Endodermal cell (in vitro differentiated cells): ENCODE measurements at places on chromosomes 12 and 14.

GRCh38 chr12:114817571-114818425, 133.8 kb upstream of the TBX3 start:
- H3K4me3 ChIP-seq = no peak overlapping the region
- H3K27me3 ChIP-seq = no peaks in the 10 kb centered on the region
- no peak overlapping the region for H3K27ac ChIP-seq
- no peaks in the 10 kb centered on the region for H3K4me1 ChIP-seq
- DNase-seq = no peak

- no peak overlapping the region for H3K27ac ChIP-seq
- H3K27me3 ChIP-seq = no peaks in the 10 kb centered on the region
- no peak for DNase-seq
- no peaks in the 10 kb centered on the region for H3K4me1 ChIP-seq
- peaks cover 87% of the 10 kb centered on the region for H3K36me3 ChIP-seq
- H3K4me3 ChIP-seq = no peak overlapping the region
Measured at GRCh38 chr12:25502118-25502517, 51.0 kb downstream of the LMNTD1 start.

DNA sequence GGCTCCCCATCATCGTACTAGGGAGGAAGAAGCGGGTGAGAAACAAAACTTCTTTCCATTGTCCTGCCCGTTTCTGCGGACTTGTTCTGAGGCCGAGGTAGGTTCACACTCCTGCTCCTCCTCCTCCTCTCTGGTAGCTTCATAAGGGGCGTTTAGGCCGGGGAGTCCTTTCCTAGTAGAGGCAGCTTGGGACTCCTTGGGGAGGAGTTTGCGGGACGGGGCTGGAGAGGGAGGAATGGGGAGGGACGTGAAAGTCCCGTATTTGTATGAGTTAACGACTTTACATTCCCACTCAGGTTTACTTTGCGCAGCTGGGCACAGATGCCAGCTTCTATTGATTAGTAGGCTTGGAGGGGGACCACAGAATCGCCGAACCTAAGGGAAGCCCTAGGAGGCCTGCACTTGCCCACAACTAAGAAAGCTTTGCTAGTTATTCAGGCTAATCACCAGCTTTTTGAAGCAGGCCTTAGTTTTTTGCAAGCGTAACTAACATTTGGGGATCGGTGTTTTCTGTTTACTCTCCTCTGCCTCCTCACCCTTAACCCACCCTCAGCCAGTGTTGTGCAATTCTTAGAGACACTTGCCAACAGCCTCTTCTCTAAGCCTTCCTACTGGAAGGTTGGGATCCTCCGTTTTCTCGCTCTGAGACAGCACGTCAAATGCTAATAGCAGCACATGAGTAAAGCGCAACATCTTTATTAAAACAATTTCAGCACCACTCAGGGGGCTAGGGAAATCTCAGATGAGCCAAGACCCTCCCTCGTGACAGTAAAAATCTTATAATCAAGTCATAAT, 499 bp downstream of the RNASE4 start:
- peak overlapping the region; percentile 98 for H3K4me3 ChIP-seq
- H3K4me1 ChIP-seq = peaks cover 9% of the 10 kb centered on the region
- H3K36me3 ChIP-seq = no peaks in the 10 kb centered on the region
- no peaks in the 10 kb centered on the region for H3K27me3 ChIP-seq
- DNase-seq = no peak

GRCh38 chr14:27386391-27386790, 788.6 kb upstream of the NOVA1 start:
- H3K36me3 ChIP-seq = no peaks in the 10 kb centered on the region
- H3K27ac ChIP-seq = no peak overlapping the region
- no peak overlapping the region for H3K4me3 ChIP-seq
- no peak for DNase-seq

DNA sequence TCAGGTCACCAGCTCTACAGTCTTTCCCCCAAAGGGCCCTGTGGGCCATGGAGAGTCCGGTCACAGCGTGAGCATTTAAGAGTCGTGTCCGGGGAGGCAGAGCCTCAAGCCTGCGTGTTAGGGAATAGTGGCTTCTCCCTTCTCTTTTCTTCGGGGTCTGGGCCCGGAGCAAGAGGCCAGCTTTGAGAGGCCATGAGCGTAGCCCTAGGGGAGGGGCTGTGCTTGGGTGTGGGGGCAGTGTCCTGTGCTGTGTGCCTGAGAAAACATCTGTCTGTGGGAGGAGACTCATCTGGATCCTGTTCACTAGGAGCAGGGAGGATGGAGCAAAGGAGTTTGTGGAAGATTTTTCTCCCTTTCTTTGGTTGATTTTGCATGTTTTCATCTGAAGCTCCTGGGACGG, 5.3 kb downstream of the LRP1-AS start:
- H3K4me3 ChIP-seq = no peak overlapping the region
- H3K4me1 ChIP-seq = peaks cover 8% of the 10 kb centered on the region
- no peak overlapping the region for H3K27ac ChIP-seq
- H3K27me3 ChIP-seq = no peaks in the 10 kb centered on the region

DNA sequence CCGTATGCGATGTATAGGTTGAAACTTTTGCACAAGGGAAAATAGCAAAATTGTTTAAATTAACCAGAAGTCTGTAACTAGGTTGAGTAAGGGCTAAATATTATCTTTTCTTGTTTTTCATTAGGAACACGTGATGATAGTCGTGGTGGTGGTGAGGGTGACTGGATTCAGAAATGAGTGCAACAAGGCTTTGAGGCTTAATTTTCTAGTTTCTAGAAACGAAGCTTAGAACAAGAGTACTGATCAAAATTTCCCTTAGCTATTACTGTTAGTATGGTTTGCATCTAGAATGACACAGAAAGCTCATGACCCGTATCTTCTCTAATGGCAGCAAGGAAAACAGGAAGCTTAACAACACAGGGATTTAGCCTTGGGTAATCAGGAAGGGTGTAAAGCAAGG, 7.0 kb downstream of the SLIRP start:
- H3K27ac ChIP-seq = no peak overlapping the region
- peaks cover 85% of the 10 kb centered on the region for H3K36me3 ChIP-seq
- no peak for DNase-seq
- H3K4me3 ChIP-seq = no peak overlapping the region

- peaks cover 28% of the 10 kb centered on the region for H3K4me1 ChIP-seq
- peak overlapping the region; percentile 98 for H3K4me3 ChIP-seq
- H3K36me3 ChIP-seq = peaks cover 21% of the 10 kb centered on the region
- no peak overlapping the region for H3K27ac ChIP-seq
Measured at GRCh38 chr12:106136263-106136662, 2.5 kb downstream of the NUAK1 start.

- no peaks in the 10 kb centered on the region for H3K36me3 ChIP-seq
- H3K4me3 ChIP-seq = no peak overlapping the region
- no peak for DNase-seq
- H3K27me3 ChIP-seq = no peaks in the 10 kb centered on the region
- H3K4me1 ChIP-seq = peaks cover 47% of the 10 kb centered on the region
- H3K27ac ChIP-seq = no peak overlapping the region
Measured at GRCh38 chr14:99568567-99569560, 35.1 kb downstream of the CCDC85C start.

DNA sequence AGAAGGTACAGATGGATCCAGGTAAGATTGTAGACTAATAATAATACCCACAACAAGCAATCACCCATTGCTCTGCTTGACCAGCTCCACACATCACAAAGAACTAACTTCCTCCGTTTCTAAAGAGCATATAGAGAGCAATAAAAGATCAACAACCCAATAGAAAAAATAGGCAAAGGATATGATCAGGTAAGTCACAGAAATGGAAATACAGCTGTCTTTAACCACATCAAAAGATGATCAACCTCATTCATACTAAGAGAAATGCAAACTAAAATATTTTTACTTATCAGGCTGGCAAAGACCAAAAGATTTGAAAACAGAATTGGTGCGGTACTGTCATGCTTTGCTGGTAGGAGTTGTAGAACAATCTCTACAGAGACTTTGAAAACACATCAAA, 8.9 kb downstream of the C2CD5 start:
- H3K4me1 ChIP-seq = no peaks in the 10 kb centered on the region
- H3K27ac ChIP-seq = no peak overlapping the region
- peaks cover 26% of the 10 kb centered on the region for H3K36me3 ChIP-seq
- no peak overlapping the region for H3K4me3 ChIP-seq

DNA sequence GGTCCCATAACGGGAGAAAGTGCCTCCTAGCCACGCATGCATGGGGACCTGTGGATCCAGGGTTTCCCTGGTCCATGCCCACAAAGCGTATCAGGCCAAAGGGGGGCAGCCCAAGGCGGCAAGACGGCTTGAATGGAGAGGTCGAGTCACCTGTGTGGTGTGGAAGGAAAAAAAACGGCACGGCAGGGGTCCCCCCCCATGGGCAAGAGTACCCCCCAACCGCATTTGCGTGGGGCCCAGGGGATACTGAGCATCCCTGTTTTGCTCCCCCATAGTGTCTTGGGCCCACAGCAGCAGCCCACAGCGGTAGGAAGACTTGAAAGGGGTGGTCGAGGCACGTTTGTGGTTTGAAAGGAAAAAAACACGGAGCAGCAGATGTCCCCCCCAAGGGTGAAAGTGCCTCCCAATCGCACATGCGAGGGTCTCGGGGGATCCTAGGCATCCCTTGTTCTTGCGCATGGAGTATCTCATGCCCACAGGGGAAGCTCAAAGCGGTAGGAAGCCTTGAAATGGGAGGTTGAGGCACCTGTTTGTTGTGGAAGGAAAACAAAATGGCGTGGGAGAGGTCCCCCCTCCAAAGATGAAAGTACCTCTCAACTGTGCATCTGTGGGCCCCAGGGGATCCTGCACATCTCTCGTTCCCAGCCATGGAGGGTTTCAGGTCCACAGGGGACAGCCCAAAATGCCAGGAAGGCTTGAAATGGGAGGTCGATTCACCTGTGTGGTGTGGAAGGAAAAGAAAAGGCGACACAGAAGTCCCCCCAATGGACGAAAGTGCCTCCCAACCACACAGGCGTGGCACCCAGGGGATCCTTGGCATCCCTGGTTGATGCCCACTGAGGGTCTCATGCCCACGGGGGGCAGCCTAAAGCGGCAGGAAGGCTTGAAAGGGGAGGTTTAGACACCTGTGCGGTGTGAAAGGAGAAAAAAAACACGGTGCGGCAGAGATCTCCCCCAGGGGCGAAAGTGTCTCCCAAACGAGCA, 577.5 kb downstream of the ALG10 start:
- H3K4me3 ChIP-seq = no peak overlapping the region
- H3K27ac ChIP-seq = no peak overlapping the region
- H3K4me1 ChIP-seq = no peaks in the 10 kb centered on the region
- H3K27me3 ChIP-seq = no peaks in the 10 kb centered on the region
- H3K36me3 ChIP-seq = no peaks in the 10 kb centered on the region

DNA sequence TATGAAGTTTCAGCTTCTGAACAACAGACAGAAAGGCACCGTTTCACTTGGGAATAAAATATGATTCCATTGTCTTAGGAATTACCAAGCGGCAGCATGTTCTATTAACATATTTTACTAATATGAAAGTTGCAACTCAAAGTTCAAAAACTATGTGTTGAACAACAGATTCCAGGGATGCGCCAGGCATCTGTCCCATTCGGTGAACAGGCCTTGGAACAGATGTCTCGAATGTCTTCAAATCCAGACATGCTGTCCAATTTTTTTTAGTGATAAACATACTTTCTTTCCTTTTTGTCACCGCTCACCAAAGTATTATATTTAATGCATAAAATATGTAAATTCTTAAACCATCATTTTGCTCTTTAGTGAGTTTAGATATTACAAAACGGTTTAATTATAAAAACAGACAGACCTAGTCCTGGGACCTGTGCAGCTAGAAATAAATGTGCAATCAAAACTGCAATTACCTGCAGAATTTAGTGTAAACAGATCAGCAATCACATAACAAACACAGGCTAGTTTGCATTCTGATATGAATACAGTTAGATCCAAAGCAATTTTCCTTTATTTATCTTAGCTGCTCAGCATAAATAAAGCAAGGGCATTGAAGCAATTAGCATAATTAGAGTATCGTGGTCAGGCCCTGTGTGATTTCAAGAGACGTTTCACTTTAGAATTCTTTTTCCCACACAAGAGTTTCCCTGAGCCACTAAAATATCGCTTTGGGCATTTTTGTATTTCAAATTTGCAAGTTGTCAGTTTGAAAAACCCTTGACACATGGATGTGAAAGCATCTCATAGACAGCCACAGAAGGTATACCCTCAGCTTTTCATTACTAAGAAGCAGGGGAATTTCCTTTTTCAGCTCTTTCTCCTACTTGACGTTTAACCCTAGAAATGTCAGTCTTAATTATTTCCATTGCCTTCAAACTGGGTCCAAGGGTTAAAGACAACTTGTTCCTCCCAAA, 420.8 kb downstream of the EGLN3 start:
- no peak overlapping the region for H3K4me3 ChIP-seq
- H3K27ac ChIP-seq = no peak overlapping the region
- DNase-seq = no peak
- no peaks in the 10 kb centered on the region for H3K27me3 ChIP-seq

- no peaks in the 10 kb centered on the region for H3K27me3 ChIP-seq
- no peaks in the 10 kb centered on the region for H3K4me1 ChIP-seq
- H3K27ac ChIP-seq = no peak overlapping the region
Measured at GRCh38 chr12:13211191-13211858, 14.8 kb downstream of the EMP1 start.

DNA sequence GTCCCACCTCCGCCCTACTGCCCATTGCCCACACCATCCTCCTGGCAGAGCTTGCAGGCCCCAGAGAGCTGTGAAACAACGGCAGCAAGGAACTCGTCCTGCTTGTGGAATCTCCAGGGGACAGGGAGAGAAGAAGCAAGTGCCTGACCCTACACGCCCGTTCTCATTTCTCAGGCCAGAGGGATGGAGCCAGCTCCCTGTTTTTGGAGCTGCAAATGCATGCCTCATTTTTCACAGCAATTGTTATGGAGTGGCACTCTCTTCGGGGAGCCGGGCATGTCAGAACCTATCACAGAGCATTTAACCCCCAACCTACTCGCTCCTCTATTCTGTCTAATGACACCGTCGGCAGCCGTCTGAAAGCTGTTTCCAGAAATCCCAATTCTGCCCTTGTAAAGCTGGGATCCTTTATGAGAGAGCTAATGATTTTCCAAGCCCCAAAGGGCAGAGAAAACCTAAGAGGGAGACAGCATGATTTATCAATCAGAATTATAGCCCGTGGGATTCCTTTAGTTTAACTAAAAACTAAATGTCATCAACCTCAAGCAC, 222.3 kb upstream of the NOS1 start:
- no peaks in the 10 kb centered on the region for H3K36me3 ChIP-seq
- H3K4me1 ChIP-seq = no peaks in the 10 kb centered on the region
- no peak overlapping the region for H3K4me3 ChIP-seq
- DNase-seq = peak; percentile 74

DNA sequence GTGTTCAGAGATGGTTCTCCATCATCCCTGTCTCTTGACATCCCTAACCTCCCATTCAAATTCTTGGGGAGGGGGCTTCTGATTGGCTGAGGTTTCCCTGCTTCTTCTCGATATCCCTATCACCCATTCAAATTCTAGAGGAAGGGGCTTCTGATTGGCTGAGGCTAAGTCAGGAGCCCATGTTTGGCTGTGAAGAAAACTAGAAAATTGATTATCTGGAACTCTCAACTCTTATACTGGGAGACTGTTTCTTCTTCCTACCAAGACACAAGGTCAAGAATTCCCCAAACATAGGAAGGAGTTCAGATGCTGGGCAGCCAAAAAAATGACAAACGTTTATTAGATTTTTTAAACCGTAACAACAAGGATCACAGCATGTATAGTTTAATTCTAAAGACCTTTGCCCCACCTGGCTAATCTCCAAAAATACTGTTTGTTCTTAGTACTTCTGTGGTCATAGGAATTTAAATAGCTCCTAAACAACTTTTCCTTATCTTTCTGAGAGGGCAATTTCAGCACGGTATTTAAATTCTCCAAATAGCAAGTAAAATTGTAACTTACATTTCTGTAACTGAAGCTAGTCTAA, 26.4 kb downstream of the SPIC start:
- no peak overlapping the region for H3K4me3 ChIP-seq
- DNase-seq = no peak
- no peaks in the 10 kb centered on the region for H3K36me3 ChIP-seq
- no peak overlapping the region for H3K27ac ChIP-seq

GRCh38 chr14:70067810-70068209, 120.9 kb downstream of the SLC8A3 start:
- no peak for DNase-seq
- no peaks in the 10 kb centered on the region for H3K36me3 ChIP-seq
- H3K4me3 ChIP-seq = no peak overlapping the region
- H3K27me3 ChIP-seq = peaks cover 24% of the 10 kb centered on the region
- no peaks in the 10 kb centered on the region for H3K4me1 ChIP-seq
